Tongue (tissue), 3 donors: ENCODE measurements at places on chromosomes 4 and X.

- no peak for DNase-seq
Measured at GRCh38 chrX:115892056-115892708, 278.4 kb upstream of the AGTR2 start.

- no peak for DNase-seq
Measured at GRCh38 chrX:122813876-122814275, 370.2 kb upstream of the GRIA3 start.

- no peak for DNase-seq
Measured at GRCh38 chrX:110081740-110082139, 78.8 kb downstream of the TMEM164 start.

DNA sequence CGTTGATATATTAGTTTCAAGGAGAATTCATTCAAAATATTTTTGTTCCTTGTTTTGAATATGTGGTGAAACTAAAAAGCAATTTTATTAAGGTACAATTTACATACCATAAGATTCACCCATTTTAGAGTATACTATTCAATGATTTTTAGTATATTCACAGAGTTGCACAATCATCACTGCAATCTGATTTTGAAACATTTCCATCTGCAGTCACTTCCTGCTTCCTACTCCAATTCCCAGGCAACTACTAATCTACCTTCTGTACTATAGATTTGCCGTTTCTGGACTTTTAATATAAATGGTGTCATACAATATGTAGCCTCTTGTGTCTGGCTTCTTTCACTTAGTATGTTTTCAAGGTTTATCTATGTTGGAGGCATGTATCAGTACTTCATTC lies 71.3 kb downstream of the SLC9A7 start:
- DNase-seq = no peak

GRCh38 chr4:97759785-97760184 lies 383.5 kb downstream of the STPG2 start:
- no peak for DNase-seq

DNA sequence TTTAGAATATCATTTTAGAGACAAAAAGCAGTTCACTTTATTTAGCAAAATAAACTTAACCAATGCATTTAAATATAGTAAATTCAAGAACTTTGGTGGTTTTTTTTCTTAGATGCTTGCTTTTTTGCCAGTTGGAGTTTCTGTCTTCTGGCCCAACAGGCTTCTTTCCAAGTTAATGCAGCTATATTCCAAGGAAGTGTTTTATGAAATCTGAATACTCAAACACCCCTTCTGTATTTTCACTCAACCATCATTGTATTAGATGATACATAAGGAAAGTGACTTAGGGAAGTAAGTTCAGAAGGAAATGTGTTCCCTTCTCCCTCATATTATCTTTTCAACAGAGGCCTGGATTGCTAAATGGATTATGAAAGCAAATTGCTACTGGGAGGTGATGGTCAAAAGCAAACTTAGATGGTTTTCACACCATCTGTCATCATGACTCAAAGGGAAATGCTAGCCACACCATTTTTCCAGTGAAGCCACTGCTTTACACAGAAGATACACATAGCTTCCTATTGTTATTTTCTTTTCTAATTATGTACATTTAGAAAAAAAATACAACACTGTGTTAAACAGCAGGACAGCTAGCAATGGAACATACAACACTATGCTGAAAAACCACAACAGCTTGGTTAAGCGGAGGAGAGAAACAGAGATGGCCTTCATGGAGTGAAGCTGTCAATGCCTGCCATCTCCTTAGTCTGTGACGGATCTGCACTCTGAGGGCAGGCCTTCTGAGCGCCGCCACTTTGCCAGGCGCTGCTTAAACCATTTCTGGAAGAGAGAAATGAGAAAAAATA lies 32.9 kb downstream of the HOPX start:
- DNase-seq = peak; percentile 28

- DNase-seq = no peak
Measured at GRCh38 chr4:4593596-4594284, 51.9 kb upstream of the STX18 start.

- no peak for DNase-seq
Measured at GRCh38 chr4:188975271-188975670, 836.0 kb downstream of the TRIML1 start.
